Coronary artery (tissue), 2 donors: ENCODE measurements at places on chromosomes 6 and 20.

DNA sequence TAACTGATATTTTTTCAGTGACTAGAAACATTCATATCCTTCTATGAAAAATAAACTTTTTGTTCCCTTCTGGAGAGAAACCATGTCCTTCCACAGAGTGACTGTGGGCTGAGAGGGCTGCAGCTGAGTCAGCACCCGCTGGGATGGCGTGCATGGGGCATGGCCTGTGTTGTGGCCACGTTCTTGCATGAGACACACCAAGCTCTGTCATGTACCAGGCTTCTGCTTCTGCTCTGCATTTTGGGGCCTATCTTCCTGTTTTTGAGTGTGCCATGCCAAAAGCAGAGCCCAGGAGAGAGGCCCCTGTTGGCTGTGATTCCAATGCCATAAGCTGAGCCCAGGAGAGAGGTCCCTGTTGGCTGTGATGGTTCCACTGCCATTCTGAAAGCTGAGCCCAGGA is 10.8 kb downstream of the APMAP start:
- peak; percentile 45 for DNase-seq

- DNase-seq = peak; percentile 86
Observed at GRCh38 chr6:5764401-5764955, 242.2 kb downstream of the NRN1 start.

DNA sequence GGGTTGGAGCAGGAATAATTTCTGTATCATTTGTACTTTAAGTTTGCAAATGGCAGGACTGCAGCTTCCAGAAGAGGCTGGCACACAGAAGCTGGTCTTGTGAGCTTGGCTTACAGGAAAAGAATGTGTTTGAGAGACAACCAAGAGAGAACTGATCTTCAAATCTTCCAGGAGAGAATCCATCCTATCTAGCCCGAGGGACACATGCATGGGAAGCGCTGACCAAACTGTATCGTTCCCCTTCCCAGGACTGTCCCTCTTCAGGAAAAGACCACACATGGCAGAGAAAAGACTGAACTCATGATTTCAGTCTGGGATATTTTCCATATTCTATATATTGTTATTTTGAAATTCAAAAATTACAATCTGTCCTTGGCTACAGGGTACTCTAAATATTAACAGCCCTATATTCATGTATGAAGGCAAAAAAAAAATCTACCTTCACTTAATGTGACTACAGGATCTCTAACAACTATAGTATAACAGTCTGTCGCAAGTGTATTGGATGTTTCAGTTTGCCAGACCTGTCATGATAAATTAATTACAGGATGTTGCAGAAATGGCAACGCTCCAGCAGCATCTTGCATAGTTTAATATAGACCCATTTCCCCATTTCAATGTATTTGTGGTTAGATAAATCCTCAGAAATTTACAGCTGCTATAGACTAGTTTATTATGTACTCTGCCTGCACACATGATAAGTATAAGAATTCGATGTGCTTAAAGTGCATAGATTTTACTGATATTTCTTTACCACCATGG is 99.4 kb downstream of the MYB start:
- DNase-seq = no peak

GRCh38 chr6:71254323-71254722 is 34.3 kb upstream of the OGFRL1 start:
- DNase-seq = no peak

GRCh38 chr6:30820193-30820592 is 64.1 kb upstream of the DDR1 start:
- DNase-seq = peak; percentile 82

DNA sequence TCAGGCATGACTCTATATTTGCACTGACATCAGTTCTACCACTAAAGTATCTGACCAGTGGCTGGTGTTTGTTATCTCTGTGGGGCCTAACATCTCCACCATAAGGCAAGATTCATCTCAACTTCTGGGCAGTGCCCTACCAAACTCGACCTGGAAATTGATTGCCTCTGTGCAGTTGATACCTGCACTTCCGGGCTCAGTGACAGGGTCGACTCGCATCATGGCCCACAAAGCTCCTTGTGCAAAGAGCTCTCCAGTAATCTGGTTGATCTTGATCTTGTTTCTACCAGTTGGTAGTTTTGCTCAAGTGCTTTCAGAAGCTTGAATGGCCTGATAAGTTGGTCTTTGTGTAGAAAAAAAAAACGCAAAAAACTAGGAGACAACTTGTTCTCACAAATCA is 501.1 kb upstream of the JAG1 start:
- no peak for DNase-seq

DNA sequence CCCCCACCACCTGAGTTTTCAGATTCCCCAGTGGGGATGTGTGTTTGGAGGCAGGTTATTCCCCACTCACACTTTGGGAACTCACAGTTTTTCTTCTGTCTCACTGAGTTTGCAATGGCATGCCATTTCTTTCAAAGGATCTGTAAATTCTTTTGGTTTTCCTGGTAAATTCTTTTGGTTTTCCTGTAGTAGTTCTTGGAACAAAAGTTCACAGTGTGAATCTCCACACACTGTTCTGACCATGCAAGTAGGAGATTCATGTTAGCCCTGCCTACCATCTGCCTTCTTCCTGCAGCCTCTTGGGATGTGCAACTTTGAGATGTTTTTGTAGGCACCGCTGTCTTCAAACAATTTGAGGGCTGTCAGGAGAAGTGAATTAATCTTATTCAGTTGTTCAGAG is 165.6 kb upstream of the OGFRL1 start:
- no peak for DNase-seq

DNA sequence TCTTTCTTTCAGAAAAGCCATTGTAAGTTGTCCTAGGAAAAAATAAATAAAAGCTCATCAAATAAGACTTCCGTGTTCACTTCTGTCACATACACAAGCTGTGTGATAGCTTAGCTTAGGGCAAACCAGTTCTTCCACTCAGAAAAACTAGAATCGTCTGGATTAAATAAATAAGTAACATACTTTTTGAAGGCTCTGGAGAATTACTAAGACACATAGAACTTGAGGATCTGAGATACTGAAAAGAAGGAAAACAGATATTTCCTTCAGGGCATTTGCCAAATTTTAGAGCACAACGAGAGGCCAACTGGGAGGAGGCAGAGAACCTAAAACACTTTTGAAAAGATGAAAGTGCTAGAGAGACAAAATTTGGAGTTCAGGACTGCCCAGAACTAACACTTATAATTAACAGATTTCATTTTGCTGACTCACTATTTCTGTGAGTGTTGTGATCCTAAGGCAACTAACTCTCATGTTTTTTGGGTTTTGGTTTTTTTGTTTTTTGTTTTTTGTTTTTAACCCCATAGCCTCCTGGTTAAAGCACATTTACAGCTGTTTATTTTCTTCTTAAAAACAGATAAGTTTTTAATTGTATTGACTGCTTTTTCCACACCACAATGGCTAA is 38.7 kb upstream of the THEMIS start:
- no peak for DNase-seq

- no peak for DNase-seq
Observed at GRCh38 chr6:105424175-105424783, 21.4 kb upstream of the PREP start.

DNA sequence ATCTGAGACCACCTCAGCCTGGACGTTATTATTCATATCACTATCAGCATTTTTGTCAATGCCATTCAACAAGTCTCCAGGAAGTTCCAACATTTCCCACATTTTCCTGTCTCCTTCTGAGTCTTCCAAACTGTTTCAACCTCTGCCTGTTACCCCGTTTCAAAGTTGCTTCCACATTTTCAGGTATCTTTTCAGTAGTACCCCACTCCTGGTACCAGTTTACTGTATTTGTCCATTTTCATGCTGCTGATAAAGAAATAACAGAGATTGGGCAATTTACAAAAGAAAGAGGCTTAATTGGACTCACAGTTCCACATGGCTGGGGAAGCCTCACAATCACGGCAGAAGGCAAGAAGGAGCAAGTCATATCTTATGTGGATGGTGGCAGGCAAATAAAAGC is 565.5 kb downstream of the FRK start:
- no peak for DNase-seq

- DNase-seq = peak; percentile 49
Observed at GRCh38 chr6:39980839-39981580, 46.7 kb upstream of the MOCS1 start.

- no peak for DNase-seq
Observed at GRCh38 chr20:57071954-57072583, 194.4 kb downstream of the BMP7 start.

DNA sequence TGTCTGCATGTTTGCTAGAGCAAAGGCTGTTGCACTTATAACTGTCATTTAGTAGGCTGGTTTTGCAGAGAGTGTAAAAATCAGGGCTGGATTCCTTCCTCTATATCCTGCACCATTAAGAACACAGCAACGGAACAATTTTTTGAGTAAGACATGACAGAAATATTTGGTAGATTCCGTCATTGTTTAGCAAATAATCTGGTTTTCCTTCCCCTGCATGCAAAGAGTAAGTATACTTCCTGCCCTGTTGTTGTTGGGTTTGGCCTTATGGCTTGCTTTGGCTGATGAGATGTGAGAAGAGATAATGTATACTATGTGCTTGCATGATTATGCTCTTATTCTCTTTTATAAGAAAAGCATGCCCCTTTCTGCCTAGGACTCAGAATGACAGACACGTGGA is 23.8 kb downstream of the MANEA start:
- DNase-seq = no peak

GRCh38 chr6:169677096-169677495 is 24.7 kb downstream of the WDR27 start:
- DNase-seq = no peak

DNA sequence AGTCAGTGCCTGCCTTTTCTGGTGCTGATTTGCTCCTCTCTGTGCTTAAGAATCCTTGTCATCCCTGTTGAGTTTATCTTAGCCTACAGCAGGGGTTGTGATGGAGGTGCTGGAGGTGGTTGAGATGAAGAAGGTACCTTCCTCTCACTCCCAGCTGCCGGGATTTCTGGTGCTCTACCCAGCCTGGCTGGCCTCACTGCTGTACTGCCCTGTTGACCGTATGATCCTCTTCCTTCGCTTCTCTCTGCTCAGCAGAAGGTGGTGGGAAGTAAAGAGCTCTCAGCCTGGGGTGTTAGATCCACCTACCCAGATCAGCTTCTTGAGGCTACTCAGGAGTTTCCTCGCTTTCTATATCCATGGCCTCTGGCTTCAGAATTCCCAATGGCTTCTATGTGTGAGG is 101.0 kb upstream of the NXT1 start:
- DNase-seq = peak; percentile 31

GRCh38 chr6:113651920-113652319 is 205.2 kb upstream of the MARCKS start:
- no peak for DNase-seq

- peak; percentile 53 for DNase-seq
Observed at GRCh38 chr6:167711211-167711610, 115.5 kb upstream of the AFDN start.

- DNase-seq = no peak
Observed at GRCh38 chr6:145629478-145629877, 105.8 kb downstream of the EPM2A start.

GRCh38 chr6:35080016-35080680 is 61.0 kb downstream of the TCP11 start:
- DNase-seq = peak; percentile 52

GRCh38 chr6:26234421-26235301 is 130.3 kb upstream of the BTN3A2 start:
- no peak for DNase-seq

- DNase-seq = no peak
Observed at GRCh38 chr6:52183131-52183713, 3.0 kb upstream of the IL17A start.

GRCh38 chr6:87501809-87502572 is 29.2 kb downstream of the SLC35A1 start:
- DNase-seq = no peak

DNA sequence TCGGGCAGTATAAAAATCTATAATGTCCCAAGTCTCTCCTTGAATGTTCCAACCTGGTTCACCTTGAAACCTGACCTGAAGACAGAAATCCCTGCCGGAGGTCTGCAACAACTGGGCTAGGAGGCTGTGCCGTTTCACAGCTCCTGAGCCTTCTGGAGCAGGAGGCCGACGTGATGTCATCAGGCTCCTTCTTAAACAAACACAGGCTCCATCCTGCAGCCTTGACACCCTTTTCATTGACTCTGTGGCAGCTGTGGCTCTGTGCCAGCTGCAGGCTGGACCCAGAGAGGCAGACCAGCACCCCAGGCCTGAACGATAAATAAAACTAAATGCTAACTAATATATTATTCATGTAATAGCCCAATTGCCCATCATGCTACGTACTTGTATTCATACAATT is 483.9 kb downstream of the CD83 start:
- DNase-seq = no peak

- no peak for DNase-seq
Observed at GRCh38 chr6:142165227-142165626, 18.2 kb downstream of the VTA1 start.

DNA sequence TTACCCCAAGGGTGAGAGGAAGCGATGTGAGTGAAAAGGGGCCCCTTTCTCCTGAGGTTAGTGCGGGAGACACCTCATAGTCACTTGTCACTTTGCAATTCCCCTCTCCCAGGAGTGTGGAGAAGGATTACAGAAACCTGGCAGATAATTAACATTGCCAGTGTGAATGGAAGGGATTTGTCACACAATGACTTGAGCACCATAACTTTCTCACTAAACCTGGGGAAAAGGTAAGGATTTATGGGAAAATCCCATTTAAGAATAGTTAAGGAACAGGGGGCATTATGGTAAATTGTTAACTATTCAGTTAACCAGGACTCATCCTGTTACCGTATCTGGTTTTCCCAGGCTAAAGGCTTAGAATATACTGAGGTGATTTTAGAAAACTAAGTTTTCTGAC is 219.5 kb upstream of the JAG1 start:
- no peak for DNase-seq

- DNase-seq = no peak
Observed at GRCh38 chr6:11062083-11062482, 18.0 kb upstream of the ELOVL2 start.
